Uterus (tissue), 4 donors: ENCODE measurements at places on chromosomes 2 and 18. TPM values are rescaled to one million over a fixed set of nuclear protein-coding genes. Genes with fewer than 3 reads are reported as not detected.

GRCh38 chr2:68839260-68839833, 31.9 kb downstream of the BMP10 start:
- DNase-seq: no peak

- DNase-seq: no peak
Measured at GRCh38 chr2:47509250-47509649, 106.3 kb downstream of the MSH2 start.

SKOR2 gene
- total RNA-seq: not detected

- DNase-seq: no peak
Measured at GRCh38 chr18:70116949-70117348, 88.5 kb downstream of the RTTN start.

DNA sequence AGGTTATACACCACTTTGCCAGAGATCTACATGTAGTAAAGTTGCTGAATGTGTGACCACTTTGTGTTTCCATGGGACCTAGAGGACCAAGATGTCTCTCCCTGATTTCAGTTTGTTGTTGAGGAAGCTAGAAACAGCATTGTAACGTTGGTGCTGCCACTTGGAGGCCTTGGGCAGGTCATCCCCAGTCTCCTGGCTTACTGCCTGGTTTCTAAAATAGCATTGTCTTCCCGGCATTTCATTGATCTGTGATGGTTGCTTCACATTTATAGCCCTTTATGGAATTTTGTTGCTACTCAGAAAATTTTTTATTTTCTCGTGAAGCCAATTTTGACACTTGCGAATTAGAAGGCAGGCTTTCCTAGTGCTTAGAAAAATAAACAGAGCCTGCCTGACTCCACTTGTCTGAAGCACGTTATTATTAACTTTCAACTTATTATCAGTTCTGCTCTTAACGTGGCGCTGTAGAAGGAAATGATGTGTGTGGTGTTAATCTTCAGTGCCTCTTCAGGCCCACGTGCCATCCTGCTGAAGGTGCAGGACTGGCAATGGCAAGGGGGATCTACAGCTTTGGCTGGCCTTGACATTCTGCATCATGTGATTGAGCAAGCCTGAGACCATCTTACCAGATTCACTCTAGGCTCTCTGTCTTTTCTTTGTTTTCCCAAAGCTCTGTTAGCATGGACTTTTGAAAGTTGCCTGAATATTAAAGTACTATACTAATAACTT, 59.9 kb downstream of the INPP4A start:
- no peak for DNase-seq

GRCh38 chr18:38695559-38696280, 1130.1 kb upstream of the CELF4 start:
- no peak for DNase-seq

CFAP221 gene
- 2.9 TPM for total RNA-seq

RUFY4 gene
- total RNA-seq: not detected

- DNase-seq: no peak
Measured at GRCh38 chr18:1294229-1294628, 389.6 kb downstream of the ADCYAP1 start.

- DNase-seq: no peak
Measured at GRCh38 chr2:233820774-233821105, 33.6 kb downstream of the HJURP start.

DNA sequence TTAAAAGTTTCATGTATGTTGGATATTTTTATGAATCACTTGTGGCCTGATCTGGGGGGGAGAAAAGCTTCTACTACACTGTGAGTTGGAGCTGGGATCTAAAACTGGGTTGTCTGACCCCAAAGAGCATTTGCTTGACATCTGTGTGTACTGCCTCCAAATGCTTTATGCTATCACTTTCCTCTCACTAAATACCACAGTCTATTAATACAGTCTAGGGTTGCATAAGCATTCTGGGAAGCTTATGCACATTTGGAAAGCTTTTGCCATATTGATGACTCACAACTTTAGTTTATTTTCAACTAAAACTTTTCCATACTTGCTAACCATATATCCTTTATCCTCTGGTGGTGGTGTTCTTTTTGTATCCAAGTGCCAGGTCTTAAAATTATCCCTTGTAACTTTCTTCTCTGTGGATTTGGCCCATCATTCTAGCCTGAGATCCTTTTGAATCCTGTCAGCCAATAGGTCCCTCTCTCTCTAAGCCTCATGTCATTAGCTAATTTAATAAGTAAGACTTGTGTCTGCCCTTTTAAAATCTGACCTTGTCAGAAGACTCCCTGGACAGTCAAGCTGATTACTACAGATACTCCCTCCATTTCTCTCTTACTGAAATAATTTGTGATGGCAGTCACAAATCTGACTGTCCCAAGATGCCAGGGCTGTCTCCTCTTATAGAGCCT, 72.7 kb downstream of the NXPH2 start:
- no peak for DNase-seq
